Breast epithelium (tissue), 4 donors: ENCODE measurements at places on chromosomes 5 and 9. TPM values are rescaled to one million over a fixed set of nuclear protein-coding genes. Genes with fewer than 3 reads are reported as not detected.

Gene HEMGN
- total RNA-seq = not detected

Gene HTR4
- total RNA-seq = 0.15 TPM

Gene SH3GL2
- total RNA-seq = under 0.01 TPM

Gene FOXI1
- not detected for total RNA-seq

Gene SMIM33
- total RNA-seq = not detected

Gene QRFP
- total RNA-seq = not detected

Gene SPOCK1
- 24.3 TPM for total RNA-seq

Gene SPATA31D4
- total RNA-seq = not detected

Gene ARRDC1
- 57.0 TPM for total RNA-seq
